ENCODE measurements at places on chromosomes 1 and 21.
A peak's percentile ranks its signal among the peaks of the same experiment; 100 is the strongest.

- DNase-seq: peak; percentile 88
These were observed 334.3 kb upstream of the ADAMTS5 start for GRCh38 chr21:27301220-27301619.

DNA sequence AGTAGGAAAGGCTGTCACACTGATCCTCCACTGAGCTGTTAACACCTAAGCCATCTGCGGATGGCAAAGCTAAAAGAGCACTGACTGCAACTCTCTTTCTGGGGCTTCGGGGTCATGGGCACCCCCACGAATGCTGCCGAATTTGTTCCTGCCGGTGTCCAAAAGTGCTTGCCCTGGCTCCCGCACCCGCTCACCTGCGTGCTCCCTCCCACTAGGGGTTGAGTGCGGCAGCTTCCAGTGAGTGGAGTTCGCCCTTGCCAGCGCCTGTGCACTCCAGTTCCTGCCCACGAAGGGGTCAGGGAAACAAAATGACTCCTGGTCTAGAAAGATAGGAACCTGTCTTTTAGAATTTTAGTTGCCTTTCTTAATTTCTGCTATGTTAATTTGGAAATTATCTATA, 78.7 kb downstream of the IFI44 start:
- no peak for DNase-seq

- no peak for DNase-seq
These were observed 12.8 kb upstream of the LRRC3 start for GRCh38 chr21:44442266-44443125.

DNA sequence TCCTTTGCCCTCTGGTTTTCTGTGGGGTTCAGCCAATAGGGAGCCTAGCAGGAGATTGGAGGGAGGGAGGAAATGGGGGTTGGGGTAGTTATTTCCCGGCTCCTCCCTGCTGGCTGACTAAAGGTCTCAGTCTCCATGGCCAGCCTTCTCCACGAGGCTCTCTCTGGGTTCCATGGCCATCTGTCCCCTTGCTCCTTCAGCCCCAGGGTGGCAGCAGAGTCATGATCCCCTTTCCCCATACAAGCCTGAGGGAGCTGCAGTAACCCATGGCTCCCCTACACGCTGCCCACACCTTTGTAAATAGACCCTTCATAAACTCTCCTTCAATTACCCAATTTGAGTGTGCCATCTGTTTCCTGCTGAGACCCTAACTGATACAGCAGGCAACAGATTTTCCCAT, 176.1 kb upstream of the CSF3R start:
- no peak for DNase-seq

GRCh38 chr1:197100677-197101076, 33.6 kb upstream of the F13B start:
- no peak for DNase-seq

- no peak for DNase-seq
These were observed 7.8 kb upstream of the H3-3A start for GRCh38 chr1:226054519-226055327.
